Foreskin melanocyte (primary cell): ENCODE measurements at places on chromosomes 7 and 10.

GRCh38 chr10:78578929-78579328 lies 489.8 kb upstream of the ZMIZ1 start:
- no peak for DNase-seq

DNA sequence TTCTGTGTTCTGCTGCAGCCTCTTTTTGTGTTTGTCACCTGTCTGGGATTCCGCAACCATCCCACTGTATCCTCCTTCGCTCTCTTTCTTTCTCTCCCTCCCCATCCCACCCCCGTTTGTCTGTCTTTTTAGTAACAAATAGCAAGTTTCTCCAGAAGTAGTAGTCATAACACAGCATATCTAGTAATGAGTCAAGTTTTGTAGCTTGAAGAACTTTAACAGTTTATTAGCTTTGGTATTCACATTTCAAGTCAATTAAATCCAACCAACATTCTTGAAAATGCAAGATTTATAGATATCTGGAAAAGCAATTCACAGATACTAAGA lies 154.1 kb upstream of the MTPN start:
- no peak for DNase-seq

DNA sequence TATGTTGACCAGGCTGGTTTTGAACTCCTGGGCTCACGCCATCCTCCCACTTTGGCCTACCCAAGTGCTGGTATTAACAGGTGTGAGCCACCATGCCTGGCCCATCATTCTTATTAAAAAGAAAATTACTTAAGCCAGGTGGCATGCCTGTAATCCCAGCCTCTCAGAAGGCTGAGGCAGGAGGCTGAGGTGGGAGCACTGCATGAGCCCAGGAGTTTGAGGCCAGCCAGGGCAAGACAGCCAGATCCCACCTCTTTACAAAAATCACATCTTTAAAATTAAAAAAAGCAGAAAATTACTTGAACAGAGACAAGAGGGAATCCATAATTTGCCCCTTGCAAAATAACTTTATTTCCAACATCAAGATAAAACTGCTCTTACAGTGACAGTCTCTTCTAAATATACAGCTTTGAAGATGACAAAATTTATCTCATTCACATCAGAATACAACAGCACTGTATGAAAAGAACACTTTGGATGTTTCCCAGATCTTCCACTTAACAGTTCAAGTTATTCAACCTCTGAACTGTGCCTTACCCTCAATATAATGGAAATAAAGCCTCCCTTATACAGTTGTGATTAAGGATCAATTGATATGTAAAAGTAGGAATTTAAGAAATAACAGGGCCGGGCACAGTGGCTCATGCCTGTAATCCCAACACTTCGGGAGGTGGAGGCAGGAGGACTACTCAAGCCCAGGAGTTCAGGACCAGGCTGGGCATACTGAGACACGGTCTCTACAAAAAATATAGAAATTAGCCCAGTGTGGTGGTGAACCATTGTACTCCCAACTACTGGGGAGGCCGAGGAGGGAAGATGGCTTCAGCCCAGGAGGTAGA lies 10.3 kb downstream of the WAPL start:
- DNase-seq = no peak

- no peak for DNase-seq
These were observed 124.2 kb downstream of the EGFR start for GRCh38 chr7:55142919-55143600.
